ENCODE measurements at places on chromosomes 2 and 18.

GRCh38 chr2:109136542-109136941, 7.5 kb downstream of the SH3RF3 start:
- DNase-seq, result no peak

GRCh38 chr2:86216575-86217555, 17.6 kb downstream of the MRPL35 start:
- DNase-seq, result no peak

- DNase-seq, result no peak
Observed at GRCh38 chr18:57581301-57581934, 5.1 kb downstream of the FECH start.

GRCh38 chr18:11586896-11587295, 22.5 kb upstream of the SLC35G4 start:
- no peak for DNase-seq

GRCh38 chr2:70643715-70644114, 90.1 kb upstream of the TGFA start:
- peak; percentile 21 for DNase-seq

DNA sequence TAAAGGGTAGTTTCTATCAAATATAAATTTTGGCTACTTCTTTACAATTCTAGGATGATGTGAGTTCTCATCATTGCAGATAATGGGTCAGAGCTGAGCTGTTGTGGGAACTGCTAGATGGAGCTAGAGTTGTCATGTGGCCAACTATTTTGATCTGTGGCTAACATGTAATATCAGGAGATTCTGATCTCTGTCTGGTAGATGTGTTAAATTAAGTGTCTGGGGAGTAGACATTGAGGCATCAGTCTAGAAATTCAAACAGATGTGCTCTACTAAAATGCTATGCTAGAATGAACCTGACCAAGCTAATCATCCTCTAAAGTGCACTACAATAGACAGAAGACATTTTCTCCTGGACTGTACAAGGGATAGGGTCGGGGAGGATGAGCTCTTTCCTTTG, 30.3 kb upstream of the DARS1 start:
- no peak for DNase-seq

GRCh38 chr2:47720036-47720435, 62.9 kb upstream of the MSH6 start:
- no peak for DNase-seq

GRCh38 chr2:26840937-26841610, 6.9 kb upstream of the DPYSL5 start:
- no peak for DNase-seq

- no peak for DNase-seq
Observed at GRCh38 chr2:76472946-76473345, 762.2 kb upstream of the GCFC2 start.

DNA sequence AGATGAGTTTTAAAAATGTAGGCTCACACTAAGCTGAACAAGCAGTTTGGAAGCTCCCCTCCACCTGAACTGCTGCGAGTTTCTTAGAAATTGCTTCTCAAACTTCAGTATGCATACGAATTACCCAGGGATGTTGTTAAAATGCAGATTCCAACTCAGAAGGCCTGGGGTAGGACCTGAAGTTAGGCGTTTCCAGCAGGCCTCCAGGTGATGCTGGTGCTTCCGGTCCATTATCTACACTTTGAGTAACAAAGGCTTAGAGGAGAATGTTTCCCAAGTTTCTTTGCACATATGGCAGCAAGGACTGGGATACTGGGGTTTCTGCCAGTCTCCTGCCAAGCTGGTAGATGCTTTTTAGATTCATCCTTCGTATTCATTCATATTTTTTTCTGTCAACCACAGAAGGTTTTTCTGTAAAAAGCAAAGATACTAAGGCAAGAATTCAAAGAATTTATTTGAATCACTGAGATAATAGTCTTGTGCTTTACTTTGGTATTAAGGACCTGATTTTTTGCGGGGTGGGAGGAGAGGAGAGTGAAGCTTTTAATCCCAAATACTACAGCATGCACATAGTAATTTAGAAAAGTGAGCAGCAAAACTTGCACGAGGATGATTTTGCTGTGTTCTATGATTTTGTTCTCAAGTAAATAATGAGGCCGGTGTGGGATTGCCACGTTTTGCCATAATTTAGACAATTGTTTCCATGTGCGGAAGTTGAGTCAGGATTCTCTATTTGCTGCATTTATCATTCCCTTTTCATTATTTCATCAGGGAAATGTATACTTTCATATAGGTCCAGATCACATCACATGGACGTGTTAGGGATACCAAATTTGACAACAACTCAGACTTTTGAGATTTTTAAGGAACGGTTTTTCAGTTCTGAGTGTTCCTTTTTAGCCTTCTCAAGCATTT, 137.6 kb upstream of the SPATS2L start:
- no peak for DNase-seq

- DNase-seq, result no peak
Observed at GRCh38 chr2:32798829-32799228, 147.9 kb upstream of the LTBP1 start.

- peak; percentile 78 for DNase-seq
Observed at GRCh38 chr2:230944123-230944653, 19.1 kb upstream of the GPR55 start.

- no peak for DNase-seq
Observed at GRCh38 chr18:13054336-13054735, 63.2 kb downstream of the CEP192 start.

GRCh38 chr2:3633089-3633981, 24.7 kb upstream of the ALLC start:
- DNase-seq, result no peak

GRCh38 chr2:101524806-101525430, 50.0 kb upstream of the RFX8 start:
- DNase-seq, result no peak

DNA sequence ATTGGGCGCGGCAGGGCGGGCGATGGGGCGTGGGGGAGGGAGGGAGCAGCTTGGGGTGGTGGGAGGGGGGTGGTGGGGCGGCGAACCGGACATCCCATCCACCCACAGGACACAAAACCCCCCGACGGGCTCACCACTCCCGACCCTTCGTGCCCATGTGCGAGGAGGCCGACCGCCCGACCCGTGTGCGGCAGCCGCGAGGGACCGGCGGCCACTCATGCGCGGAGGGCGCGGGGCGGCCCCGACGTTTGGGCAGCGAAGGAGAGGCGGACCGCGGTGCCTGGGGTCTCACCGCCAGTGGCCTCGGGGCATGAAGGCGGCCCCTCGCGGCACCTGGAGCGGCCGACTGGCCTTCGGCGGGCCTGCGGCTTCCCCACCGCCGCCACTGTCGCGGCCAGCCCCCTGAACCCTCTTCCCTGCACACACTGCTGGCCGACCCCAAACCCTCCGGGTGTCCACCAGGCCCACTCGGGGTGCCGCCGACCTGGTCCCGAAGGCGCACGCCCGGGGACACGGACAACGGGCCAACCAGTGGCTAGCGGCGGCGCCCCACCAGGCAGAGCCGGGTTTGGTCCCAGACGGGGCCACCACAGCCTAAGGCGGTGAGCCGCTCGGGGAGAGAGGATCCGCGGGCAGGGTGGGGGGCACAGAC, 94.6 kb upstream of the ANKRD30BL start:
- no peak for DNase-seq

- no peak for DNase-seq
Observed at GRCh38 chr2:178195390-178196166, 1.3 kb downstream of the OSBPL6 start.

DNA sequence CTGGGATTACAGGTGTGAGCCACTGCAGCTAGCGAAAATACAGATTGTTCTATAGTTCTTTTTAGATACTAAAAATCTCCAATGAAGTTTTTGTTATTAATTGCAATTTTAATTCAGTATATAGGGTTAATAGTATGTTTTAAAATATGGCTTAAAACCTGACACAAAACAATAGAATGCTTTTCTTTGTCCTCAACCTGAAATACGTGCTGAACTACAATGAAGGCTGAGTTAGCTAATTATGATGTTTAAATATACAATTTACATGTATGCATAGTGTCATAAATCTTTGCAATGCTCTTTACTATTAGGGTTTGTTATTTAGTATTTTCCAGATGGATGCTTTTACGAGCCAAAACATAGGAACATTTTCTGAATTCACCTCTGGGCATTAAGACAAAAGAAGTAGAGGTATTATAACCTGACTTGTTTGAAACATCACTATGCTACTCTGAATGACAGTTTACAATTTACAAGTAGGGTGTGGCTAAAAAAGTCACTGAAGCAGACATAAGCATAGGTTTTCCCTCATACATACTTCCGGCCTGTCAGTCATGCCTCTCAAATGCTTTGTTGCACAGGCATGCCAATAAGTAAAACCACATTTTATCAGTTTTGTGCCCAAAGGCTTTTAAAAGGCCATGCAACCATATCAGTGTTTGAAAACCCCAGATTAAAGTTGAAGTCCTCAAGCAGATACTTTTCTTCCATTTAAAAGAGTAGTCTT, 168.3 kb downstream of the OTX1 start:
- DNase-seq, result no peak

DNA sequence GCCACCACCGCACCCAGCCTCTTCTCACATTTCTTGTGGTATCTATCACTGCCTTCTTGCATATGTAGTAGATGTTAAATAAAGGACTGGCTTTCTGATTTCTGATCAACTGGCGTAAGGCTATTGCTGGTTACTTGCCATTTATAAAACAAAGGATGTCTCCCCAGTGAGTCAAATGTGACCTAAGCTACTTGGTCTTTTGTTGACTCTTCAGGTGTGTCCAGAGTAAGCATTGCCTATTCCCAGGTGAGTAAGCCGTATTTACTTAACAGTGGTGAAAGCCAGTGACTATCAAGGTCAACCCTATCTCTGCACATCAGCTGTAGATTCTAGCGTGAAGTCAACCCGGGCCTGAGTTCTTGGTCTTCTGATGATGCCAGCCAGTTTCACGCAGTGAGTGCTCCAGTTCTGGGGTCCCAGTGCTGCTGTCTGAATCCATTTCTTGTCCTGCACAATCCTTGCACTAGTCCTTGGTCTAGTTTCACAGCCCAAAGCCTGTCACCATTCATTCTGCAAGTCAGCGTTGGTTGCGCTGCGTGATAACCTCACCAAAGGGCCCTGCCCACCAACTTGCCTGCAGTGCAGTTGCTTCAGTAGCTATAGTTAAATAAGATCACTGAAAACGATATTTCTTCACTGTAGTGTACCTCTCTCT, 120.2 kb downstream of the GBX2 start:
- no peak for DNase-seq

DNA sequence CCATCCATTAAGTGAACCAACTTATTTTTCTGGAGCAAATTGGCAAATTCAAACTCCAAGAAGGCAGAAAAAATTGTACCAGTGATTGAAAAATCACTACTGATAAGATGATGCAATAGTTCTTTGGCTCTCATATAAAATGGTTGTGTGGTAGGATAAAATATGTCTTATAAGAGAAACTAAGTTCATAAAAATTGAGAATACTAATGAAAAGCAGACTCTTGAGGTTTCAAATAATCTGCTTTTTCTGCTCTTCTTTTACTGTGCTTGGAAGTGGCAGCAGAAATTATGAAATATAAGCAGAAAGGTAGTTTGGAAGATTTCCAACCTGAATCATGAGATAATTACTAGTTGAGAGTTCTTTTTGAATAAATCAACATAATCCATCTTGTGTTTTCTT, 61.9 kb downstream of the PPP1R1C start:
- no peak for DNase-seq

GRCh38 chr18:59565957-59566356, 131.3 kb downstream of the CCBE1 start:
- DNase-seq, result no peak

- DNase-seq, result peak; percentile 69
Observed at GRCh38 chr2:29014811-29015421, 33.8 kb downstream of the TOGARAM2 start.

- DNase-seq, result no peak
Observed at GRCh38 chr18:75246721-75247610, 36.4 kb downstream of the TSHZ1 start.

GRCh38 chr2:204069804-204070203, 133.2 kb downstream of the ICOS start:
- no peak for DNase-seq

GRCh38 chr18:64994370-64994769, 756.4 kb upstream of the CDH7 start:
- no peak for DNase-seq

DNA sequence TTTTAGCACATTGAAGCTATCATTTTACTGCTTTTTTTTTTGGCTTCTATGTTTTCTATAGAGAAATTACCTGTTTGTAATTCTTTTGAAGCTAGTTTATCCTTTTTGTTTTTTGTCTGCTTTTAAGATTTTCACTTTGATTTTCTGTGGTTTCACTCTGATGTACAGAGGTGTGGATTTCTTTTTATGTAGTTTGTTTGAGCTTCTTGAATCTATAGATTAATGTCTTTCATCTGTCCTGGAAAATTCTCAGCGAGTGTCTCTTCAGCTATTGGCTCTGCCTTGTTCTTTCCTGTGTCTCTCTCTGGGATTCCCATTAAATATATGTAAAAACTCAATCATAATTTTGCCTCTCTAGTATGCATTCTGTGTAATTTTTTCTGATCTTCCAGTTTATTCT, 8.4 kb downstream of the POLE4 start:
- DNase-seq, result no peak

DNA sequence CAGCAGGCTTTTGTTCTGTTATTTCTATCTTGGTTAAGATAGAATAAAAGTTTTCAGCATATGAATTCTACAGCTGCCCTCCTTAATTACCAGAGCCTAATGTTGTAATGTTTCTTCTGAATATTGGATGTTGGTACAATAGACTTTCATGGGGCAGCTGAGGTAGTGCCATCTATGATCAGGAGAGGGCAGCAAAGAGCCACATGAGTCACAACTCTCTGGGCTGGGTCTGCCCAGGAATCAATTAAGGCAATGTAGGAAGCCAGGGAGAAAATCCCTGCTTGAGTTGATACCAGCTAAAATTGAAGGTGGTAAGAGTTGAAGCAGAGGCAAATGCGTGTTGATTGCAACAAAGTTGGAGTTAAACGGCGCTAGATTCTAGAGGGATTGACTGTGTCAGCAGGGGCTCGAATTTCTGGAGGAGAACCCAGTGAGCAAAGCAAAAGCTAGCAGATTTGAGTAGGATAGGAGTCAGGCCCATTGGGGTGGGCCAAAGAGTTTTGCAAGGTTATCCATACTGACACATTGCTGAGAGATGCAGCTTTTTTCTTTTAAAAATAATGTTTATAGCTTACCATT, 10.6 kb upstream of the MC5R start:
- peak; percentile 74 for DNase-seq

DNA sequence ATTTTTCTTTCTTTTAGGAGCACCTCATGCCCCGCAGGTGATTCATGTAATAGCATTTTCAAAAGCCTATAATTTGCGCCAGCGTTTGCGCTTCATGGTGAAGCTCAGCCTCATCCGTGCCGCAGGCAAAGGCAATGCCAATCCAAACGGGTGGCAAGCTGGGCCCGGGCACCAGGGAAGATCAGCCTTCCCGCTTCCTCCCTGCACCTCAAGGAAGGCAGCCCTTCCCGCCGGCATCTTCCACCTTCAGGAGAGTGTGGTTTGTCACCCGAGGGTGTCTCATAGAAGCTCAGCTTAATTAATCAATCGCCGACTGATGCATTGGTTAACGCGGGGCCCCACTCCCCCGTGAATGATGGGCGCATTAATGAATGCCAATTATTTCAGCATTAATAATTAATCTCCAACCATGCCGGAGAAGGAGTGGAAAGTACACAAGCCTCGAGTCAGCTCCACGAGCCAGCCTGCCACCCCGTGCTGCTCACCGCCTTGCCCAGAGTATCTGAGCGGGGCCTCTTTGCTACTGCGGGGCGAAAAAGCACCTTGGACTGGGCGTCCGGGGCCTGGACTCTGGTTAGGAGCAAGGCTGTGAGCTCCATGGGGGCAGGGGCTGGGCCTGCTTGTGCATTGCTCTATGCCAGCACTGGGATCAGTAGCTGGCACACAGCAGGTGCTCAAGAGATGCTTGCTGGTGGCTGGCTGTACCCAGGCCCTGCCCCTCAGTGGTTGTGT, 13.0 kb downstream of the INHBB start:
- no peak for DNase-seq
